ENCODE measurements at places on chromosomes 6 and 20.
A peak's percentile ranks its signal among the peaks of the same experiment; 100 is the strongest.

DNA sequence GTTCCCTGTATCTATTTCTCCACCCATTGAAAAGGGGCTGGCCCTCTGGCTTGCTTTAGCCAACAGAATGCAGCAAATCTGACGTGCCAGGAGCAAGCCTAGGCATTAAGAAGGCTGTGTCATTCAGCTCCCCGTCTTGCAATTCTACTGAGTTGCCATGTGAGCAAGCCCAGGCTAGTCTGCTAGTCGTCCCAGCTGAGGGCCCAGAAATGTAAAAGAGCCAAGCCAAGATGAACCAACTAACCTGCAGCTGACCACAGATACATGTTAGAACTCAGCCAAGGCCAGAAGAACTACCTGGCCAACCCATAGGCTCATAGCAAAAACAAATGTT, 30.1 kb downstream of the PREP start:
- no peak for DNase-seq

GRCh38 chr6:116298973-116299372, 19.2 kb upstream of the TSPYL1 start:
- DNase-seq = no peak

DNA sequence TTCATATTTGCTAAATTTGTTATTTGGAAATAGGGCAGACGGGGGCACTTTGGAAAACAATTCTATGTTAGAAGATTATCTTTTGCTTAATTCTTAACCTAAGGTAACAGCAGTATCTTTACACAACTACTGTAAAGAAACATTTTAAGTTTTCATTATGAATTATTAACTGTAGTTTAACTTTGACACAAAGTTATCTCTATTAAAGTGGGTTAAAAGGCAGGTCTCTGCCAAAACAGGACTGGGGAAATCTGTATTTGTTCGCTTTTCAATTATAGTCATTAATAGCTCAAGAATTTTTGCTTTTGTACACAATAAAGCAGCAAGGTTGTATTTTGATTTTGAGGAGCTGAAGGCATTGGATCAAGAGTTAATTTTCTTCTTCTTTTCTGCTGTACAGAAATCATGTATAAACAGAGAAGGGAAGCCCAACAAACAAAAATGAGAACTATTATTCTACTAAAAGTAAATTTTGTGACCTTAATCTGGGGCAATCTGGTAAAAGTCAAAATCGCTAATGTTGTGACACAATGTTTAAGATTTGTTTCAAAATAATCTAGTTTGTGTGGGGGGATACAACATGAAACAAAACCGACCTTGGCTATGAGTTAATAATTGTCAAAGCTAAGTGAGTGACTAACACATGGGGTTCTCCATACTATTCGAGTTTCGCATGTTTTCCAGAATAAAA, 2.9 kb downstream of the STAU1 start:
- DNase-seq = no peak

GRCh38 chr6:120652506-120652905, 681.8 kb downstream of the TBC1D32 start:
- no peak for DNase-seq

DNA sequence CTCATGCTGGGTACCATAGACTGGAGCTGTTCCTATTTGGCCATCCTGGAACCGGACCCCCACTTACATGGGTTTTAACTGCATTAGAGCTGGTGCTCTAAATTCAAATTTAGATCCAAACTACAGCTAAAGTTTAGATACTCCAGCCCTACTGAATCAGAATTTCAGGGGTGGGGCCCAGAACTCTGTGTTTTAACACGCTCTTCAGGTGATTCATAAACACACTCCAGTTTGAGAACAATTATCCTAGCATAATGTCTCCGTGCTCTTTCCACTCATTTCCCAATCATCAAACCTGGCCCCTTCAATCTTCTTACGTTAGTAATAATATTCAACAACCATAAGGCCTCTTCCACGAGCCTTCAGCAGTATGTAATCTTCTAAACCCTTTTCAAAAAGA, 15.3 kb downstream of the TRPC4AP start:
- no peak for DNase-seq

DNA sequence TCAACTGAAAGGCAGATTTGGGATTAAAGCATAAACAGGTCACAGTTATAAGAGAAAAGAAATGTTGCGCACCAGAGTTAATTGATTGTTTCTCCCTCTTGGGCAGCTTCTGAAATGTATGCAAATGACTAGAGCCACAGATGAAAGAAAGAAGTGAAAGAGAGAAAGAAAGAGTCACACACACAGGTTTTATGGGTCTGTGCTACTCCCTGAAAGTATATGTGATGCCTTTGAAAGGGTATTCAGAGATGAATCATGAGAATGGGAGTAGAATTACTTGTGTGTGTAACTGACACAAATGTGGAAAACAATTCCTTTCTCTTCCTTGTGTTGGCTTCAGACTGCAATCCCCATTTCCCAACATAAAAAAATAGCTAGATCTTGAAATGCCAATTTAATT, 196.9 kb downstream of the FOXA2 start:
- no peak for DNase-seq

DNA sequence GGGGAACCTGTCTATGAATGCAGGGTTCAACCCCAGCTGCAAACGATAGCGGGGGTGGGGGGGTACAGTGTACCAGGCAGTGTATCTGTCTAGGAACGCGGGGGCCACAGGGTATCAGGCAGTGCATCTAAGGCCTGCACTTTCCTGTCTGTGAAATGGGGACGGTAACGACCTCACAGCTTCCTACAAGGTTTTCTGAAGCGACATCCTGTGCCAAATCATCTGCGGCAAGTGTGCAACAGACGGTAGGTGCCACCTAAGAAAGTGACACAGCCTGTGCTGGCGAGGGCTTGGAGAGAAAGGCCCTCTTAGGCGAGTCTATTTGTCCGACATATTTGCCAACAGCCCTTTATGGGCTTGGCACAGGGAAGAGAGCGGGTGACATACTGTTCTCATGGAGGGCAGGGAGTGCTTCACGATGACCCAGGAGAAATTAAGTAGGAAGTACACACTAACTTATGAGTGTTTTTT, 3.8 kb downstream of the DIDO1 start:
- DNase-seq = no peak

GRCh38 chr20:45017857-45018256, 51.5 kb downstream of the STK4 start:
- no peak for DNase-seq

DNA sequence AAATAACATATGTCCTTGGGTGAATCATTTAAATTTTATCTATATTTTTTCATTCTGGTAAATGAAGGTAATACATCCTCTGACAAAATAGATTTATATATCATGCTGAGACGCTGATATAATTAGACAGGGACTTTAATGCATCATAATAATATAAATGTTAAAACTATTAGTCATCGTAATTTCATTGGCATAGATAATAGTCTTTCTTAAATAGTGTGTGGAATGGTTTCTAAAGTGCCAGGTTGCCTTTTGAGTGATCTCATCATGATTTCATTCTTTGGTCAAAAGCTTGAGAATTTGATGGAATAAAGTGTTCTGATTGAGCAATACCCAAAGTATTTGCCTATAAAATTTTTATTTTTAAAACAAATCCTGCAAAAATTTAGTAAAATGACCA, 43.2 kb upstream of the BMP5 start:
- peak; percentile 16 for DNase-seq

DNA sequence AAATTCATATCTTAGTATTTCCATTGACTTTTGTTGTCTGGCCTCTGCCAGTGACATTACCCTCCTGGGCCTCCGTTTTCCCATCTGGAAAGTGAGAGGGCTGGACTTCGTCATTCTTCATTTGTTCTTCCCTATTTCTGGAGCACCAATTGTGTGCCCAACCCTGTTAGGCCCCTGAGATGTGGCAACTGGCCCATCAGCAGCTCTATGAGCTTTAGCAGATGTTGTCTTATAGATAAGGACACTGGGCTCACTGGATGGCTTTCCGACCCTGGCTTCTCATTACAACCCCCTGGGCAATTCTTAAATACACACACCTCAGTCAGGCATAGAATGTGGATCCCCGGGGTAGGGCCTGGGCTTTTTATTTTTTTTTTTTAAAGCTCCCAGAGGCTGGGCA, 14.7 kb downstream of the PABPC1L start:
- no peak for DNase-seq

DNA sequence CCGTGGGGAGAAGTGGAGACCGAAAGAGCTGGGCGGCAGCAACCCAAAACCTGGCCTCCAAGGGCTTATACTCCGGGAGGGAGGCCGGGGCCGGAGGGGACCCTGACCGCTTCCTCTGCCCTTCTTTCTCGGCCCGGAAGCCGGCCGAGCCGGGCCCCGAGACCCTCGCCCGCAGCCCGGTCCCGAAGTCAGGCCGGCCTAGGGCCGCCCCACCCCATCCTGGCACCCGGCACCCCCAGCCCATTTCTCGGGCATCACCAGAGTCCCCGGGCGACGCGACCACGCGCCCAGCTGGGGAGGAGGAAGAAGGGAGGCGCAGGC, 572 bp upstream of the ZDHHC14 start:
- no peak for DNase-seq

- peak; percentile 53 for DNase-seq
These were observed 97.4 kb upstream of the JARID2 start for GRCh38 chr6:15148356-15148946.

GRCh38 chr20:38057351-38057972, 23.9 kb downstream of the RPRD1B start:
- peak; percentile 72 for DNase-seq

DNA sequence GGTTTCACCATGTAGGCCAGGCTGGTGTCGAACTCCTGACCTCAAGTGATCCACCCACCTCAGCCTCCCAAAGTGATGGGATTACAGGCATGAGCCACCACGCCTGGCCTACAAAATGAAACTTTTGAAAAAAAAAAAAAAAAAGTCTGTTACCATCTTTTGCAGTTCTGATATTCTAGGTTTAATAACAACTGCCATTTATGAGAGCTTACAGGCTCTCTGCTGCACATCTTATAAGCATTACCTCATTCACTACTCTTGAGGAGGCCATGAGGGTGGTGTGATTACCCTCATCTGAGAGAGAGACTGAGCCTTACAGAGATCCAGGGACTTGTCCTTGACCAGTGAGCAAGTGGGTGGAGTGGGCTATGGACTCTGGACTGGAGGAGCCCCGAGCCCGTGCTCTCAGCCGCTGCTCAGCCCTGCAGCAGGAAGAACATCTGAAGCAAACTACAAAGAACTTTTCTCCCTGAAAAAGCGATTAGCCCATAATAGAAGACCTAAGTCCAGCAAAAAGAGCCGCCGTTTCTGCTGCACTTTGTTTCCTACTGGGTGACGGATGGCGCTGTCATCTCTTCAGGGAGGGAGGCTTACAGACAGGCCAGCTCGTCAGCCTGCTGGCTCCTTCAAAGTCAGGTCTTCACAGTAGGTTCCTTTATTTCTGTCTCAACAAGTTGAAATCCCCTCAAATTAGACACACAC, 119.8 kb upstream of the AKAP12 start:
- no peak for DNase-seq

DNA sequence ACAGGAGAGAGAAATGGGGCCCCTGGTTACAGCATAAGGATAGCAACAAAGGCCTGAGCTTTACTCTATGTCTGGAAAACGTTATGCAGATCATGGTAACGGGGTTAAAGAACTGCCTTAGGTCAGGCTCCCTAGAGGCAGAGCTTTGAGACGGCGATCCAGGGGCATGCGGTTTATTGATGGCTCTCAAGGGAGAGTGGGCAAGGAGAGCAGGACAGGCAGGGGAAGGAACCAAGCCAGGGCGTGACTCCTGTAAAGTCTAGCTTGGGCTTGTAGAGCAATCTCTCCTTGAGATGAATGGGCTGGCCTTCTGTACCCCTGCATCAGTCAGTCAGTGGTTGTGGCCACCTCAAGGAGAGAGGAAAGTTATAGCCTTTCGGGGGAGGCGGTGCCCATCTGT, 12.5 kb upstream of the FERMT1 start:
- no peak for DNase-seq

DNA sequence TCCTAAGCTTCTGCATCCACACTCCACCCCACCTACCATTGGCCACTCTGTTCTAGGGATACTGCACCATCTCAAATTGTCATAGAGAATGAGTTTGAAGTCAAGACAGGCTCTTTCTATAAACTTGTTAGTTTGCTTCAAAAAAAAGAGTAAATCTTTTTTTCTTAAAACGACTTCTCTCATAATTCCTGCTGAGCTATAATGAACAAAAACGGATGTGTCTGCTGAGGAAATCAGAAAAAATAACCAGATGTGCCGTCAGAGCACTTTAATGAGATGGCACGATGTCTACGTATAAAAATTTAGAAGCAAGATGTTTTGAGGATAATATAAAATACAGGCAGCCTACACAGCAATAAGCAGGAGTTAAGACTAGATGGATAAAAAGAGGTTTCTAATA, 24.0 kb upstream of the DDO start:
- DNase-seq = no peak

DNA sequence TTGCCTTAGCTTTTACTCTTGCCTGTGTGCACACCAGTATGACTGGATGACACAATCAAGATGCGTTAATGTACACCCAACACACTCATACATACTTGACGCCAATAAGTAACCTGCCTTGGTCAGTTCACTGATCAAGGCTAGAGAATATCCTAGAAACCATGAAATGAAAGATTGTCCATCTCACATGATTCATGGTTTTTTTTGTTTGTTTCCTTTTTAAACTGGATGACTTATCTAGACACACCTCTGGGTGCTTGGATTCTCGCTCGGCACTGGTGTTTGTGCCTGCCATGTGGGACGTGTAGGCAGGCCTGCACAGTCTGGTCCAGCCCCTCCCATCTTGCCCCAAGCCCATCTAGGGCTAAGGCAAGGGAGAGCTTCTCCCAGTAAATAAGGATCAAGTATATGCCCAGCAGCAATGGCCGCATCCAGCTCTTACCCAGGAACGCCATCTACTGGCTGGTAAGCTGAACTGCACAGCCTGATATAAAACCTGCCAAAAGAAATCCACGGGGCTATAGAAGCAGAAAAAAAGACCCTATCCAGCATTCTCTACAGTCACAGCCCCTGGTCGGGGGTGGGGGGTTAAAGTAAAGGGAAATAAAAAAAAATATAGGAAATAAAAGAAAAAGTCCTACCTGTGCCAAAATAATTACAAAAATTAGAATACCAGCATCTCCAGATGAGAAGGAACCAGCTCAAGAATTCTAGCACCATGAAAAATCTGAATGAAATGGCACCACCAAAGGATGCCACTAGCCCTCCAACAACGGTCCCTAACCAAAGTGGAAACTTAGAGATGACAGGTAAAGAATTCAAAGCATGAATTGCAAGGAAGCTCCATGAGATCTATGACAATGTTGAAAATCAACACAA, 73.3 kb downstream of the OTOR start:
- DNase-seq = peak; percentile 50

GRCh38 chr6:53679446-53679933, 13.9 kb upstream of the KLHL31 start:
- DNase-seq = peak; percentile 54

DNA sequence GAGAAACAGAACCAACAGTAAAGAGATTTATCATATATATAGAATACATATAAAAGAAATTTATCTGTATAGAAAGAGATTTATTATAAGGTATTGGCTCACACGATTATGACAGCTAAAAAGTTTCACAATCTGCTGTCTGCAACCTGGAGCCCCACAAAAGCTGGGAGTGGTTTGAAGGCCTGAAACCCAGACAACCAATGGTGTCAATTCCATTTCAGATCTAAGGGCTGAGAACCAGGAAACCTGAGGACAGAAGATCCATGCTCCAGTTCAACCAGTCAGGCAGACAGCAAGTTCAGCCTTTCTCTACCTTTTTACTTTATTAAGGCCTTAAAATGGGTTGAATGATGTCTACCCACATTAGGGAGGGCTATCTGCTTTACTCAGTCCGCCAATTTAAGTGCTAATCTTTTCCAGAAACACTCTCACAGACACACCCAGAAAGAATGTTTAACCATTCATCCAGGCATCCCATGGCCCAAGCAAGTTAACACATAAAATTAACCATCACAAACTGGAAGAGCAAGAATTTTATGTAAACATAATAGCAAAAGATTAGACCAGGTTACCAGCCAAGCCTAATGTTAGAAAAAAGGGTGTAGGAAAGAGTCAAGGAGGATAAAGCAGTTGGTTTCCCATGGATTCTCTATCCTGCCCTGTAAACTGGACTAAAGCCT, 170.9 kb downstream of the FUT9 start:
- no peak for DNase-seq

Data from AG08396 (cell line).